ENCODE measurements at places on chromosomes 4 and X.

GRCh38 chr4:187799735-187800134 lies 195.8 kb upstream of the ZFP42 start:
- no peak for DNase-seq

DNA sequence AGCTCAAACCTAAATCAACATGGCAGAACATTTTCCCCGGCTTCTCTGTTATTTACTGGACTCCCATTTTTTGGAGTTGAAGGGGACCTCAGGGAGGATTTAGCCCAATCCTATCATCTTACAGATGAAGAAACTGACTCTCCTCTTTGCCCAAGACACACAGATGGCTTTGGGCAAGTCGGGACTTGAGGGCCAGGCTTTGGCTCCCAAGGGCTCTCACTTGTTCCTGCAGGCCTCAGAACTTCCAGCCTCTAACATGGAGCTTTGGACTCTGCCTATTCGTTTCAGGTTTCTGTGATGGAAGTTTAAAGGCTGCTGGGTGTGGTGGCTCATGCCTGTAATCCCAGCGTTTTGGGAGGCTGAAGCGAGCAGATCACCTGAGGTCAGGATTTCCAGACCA lies 59.5 kb downstream of the RHOH start:
- DNase-seq, result no peak

DNA sequence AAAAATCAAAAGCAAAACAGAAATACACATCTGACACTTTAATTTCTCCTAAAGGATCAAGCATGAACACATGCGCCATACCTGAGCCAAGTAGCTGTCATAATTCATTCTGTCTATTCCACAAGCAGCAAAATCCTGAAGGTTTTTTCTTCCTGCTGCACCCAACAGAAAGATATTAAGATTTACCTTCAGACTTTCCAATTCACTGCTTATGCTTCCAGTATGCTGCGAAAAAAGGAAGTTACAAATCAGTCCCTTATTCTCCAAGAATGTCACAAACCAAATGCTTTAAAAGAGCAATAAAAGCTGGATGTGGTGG lies 29.2 kb upstream of the FGFBP2 start:
- peak; percentile 9 for DNase-seq

- no peak for DNase-seq
Observed at GRCh38 chr4:124199755-124200154, 512.8 kb downstream of the ANKRD50 start.

DNA sequence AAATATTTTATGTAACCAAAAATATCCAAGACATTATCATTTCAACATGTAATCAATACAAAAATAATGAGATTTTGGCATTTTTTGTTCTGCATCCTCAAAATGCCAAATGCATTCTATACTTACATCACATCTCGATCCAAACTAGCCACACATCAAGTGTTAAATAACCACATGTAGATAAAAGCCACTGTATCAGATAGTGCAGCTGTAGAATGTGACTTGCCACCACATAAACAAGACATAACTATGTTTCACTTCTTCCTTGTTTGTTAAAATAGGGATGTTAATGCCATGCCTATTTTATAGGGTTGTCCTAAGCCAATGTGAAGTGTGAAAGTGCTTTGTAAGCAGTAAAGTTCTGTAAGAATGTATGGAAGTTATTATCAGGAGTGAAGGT lies 20.9 kb downstream of the INTS6L start:
- DNase-seq, result peak; percentile 68

DNA sequence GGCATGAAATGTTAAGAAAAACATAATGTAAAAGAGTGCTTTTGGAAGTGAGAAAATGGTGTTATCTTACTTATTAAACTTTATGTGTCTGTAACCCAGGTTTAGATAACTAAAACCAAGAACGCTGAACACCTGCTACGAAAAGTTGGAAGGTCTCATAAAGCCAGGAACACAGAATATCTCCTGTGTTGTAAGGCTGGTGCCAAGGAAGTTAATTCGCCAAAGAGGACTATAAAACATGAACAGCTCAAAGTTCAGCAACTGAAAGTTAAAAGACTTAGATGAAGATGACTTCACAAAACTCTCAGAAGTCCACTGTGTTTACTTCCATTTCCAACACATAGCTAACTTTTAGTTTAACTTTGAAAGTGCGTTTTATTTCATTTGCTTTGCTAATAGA lies 54.3 kb downstream of the GPRIN3 start:
- no peak for DNase-seq

DNA sequence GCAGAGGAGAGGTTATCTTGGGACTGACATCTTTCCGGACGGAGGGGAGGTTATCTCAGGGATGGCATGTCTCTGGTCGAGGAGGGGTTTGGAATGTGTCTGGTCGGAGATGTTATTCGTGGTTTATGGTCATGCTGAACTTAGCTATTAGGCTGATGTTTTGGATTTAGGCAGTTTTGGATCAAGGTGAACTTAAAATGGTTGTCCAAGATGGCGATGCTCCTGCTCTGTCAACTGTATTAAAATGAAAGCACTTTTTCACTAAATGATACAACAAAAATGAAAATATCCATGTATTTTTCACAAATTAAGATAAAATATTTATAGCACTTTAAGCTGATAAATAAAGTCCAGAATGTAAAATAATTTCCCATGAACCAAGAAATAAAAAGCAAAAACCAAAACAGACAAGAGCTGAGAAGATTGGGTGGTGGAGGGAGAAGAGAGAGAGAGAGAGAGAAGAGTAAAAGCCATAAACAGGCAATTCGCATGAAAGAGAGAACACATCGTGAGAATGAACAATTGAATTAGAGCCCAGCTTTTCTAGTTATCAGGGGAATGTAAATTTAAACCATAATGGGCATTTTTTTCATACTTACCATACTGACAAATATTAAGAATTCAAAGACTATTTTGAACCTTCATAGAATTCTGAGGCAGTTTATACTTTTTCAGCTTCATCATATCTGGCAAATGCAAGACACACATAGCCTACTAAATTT lies 2236.0 kb upstream of the AGA start:
- no peak for DNase-seq

GRCh38 chrX:143781103-143781502 lies 60.6 kb upstream of the SPANXN2 start:
- DNase-seq, result no peak

DNA sequence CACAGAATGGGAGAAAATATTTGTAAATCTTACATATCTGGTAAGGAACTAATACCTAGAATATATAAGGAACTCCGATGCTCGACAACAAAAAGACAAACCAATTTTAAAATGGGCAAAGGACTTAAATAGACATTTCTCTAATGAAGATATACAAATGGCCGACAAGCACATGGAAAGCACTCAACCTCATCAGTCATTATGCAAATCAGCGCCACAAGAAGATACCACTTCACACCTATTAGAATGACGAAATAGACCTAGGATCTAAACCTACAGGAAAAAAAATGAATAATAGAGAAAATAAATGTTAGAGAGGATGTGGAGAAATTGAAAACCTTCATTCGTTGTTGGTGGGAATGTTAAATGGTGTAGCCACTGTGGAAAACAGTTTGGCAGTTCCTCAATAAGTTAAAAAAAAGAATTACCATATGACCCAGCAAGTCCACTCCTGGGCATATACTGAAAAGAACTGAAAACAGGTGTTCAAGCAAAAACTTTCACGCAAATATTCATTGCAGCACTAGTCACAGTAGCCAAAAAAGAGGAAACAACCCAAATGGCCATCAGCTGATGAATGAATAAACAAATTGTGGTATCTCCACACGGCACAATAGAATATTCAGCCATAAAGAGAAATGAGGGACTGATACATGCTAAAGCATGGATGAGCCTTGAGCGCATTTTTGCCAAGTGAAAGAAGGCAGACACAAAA lies 57.3 kb upstream of the WDR19 start:
- no peak for DNase-seq

DNA sequence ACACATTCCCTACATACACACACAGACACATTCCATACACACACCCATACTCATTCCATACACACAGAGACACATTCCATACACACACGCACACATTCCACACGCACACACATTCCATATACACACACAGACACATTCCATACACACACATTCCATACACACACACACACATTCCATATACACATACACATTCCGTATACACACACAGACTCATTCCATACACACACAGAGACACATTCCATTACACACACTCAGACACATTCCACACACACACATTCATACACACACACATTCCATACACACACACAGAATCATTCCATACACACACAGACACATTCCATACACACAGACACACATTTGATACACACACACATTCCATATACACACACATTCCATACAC lies 15.2 kb downstream of the LINC00632 start:
- DNase-seq, result no peak

- DNase-seq, result no peak
Observed at GRCh38 chrX:25001808-25002660, 13.7 kb downstream of the ARX start.

DNA sequence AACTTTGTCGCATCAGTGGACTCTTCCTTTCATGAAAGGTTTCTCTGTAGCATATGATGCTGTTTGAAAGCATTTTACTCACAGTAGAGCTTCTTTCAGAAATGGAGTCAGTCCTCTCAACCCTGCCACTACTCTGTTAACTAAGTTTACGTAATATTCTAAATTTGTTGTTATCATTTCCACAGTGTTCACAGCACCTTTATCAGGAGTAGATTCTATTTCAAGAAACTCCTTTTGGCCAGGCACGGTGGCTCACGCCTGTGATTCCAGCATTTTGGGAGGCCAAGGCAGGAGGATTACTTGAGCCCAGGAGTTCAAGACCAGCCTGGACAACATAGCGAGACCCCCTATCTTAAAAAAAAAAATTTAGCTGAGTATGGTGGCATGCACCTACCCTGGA lies 90.0 kb downstream of the KDM6A start:
- no peak for DNase-seq

GRCh38 chr4:91963486-91963885 lies 340.3 kb upstream of the GRID2 start:
- DNase-seq, result no peak

DNA sequence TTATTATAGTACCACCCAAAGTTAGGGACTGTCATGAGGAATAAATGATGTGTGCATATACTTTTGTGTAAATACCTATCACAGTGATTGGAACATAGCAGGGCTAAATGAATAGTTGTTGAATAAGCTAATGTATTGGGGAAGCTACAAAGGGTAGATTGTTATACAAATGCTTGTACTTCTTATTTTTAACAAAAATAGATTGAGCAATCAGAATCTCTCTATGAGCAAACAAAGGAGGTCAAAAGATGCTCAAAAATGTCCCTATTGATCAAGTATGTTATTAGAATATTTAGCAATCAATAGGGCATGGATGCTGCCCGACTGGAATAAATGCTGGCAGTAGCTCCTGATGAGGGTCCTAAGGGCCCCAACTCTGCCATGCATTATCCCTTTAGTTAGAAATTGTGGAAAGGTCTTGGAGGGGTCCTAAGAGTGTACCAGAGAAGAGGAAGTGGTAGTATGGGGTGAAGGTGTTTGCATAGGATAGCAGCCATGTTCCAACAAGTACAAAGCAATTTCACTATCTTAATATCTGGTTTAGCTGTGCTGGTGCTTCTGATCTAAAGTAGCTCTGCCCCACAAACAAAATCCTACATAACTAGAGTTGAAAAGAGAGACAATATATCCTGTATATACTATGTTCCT lies 33.1 kb upstream of the TAPT1 start:
- DNase-seq, result peak; percentile 64

DNA sequence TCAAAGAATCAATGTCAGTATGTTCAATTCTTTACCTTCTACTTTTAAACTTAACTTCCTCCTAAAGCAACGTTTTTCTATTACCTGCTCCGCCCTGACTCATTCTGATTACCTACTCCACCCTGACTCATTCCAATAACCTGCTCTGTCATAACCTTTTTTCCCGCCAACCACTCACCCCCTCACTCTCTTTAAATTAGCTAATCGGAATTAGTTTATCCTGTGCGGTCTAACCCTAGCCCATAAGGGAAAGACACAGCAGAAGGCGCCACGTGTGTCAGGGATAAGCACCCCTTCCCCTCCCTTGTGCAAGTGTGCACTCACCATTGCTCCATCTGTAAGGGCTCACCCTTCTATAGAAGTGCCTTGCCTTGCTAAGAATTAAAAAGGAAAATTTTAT lies 64.4 kb downstream of the EIF4E start:
- DNase-seq, result no peak

DNA sequence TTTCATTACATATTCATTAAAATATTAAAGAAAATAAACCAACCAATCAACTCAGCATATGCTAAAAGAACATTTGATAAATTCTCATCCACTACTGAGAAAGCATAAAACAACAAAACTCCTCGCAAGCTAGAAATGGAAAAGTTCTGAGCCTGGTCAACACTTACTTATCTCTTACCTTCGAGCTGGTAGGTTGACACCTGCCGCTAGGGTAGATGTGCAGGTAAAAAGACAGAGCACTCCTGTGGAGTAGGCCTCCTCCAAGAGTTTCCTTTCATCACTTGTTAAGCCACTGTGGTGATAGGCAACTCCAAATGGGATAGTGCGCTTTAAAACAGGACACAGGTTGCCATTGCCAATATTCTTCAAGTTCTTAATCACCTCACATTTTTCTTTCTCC lies 18.9 kb downstream of the HELQ start:
- DNase-seq, result no peak

- no peak for DNase-seq
Observed at GRCh38 chr4:36024901-36025660, 219.2 kb downstream of the ARAP2 start.

DNA sequence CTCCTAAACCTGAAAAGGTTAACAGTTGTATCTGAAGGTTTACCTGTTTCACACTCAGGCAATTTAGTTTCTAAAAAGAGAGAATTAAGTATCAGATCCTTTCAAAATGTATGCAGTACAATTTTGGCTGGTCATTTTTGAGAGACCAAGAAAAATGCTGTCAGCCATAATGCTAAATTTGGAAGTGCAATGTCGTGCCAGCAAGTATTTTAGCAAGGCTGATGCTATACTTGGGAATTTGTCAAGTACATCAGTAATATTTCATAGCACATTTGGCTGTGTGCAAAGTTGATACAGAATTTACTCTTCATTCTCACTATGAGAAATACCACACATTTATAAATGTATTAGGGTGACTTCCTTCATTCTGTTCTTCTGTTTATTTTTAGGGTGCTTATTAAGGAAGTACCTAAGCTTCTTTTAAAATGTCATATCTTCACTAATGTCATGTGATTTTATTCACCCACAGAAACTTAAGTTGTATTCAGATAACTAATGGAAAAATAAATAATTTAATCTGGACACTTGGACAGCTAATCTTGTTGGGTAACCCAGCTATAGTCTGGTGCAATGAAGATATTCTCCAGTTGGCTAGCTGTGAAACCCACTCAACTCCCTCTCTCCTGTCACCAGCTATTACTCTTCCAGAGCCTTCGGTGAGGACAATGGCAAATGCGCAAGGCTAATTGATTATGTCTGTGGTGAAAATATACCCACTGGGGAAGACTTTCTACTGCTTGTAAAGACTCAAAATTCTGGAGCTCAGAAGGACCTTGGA lies 84.2 kb upstream of the TLL1 start:
- no peak for DNase-seq

All from hematopoietic multipotent progenitor cell treated with erythropoietin and hydrocortisone succinate and interleukin-3 and kit ligand, for 4 days (in vitro differentiated cells).